Activated CD8-positive, alpha-beta memory T cell treated with anti-CD3 and anti-CD28 coated beads, Interleukin-2, amount 10 ng/mL, durations not matched to agents 7 days and 5 days (primary cell): ENCODE measurements at places on chromosomes 7 and 10. TPM values are rescaled to one million over a fixed set of nuclear protein-coding genes. Genes with fewer than 3 reads are reported as not detected.
A peak's percentile ranks its signal among the peaks of the same experiment; 100 is the strongest.

- no peak for DNase-seq
These were observed 7.1 kb downstream of the GRM8 start for GRCh38 chr7:127245607-127246006.

DNA sequence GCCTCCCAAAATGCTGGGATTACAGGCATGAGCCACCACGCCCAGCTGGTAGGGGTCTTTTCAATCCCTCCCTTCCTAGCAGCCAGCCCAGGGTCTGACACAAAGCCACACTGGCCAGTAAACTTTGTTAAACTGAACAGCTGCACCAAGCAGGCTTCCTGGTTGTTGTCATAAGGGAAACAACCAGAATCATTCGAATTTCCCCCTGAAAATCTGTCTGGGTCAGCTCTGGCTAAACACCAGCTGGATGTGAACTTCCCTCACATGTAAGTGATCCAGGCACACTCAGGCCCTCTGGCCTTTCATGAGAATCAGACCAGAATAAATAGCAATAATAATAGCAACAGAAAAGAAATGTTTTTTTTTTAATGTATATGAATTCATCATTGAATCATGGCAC, 7.4 kb downstream of the IMPDH1 start:
- no peak for DNase-seq

GRCh38 chr7:80347173-80347572, 164.7 kb downstream of the GNAT3 start:
- no peak for DNase-seq

GRCh38 chr10:76311752-76312636, 880.6 kb downstream of the LRMDA start:
- DNase-seq, result no peak

DNA sequence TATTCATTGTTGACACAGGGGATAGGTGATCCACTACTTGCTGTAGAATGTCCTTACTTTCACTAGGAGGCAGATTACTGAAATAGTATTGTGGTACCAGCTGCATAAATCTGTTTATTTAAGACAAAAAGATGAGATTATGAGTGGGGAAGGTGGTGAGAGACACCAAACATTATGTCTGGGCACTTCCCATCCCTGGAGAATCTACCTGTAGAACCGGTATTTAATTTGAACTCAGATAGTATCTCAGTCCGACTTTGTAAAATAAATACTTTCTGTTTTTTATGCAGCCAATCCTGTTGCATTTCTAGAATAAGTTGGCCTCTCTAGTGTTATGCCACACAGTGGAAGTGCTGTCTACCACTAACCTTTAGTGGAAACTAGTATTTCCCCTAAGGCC, 13.4 kb downstream of the BCCIP start:
- DNase-seq, result no peak

DNA sequence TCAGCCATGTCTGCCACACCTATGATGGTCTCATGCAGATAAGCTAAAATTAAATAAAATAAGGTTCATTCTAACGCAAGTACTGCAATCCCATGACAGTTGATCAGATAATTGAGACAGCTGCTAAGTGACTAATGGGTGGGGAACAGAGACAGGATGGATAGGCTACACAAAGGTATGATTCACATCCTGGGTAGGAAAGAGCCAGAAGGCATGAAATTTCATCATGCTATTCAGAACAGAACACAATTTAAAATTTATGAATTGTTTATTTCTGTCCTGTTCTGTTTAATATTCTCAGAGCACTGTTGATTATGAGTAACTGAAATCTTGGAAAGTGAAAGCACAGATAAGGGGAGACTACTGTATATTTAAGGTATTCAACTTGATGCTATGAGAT, 381.8 kb upstream of the SORCS1 start:
- no peak for DNase-seq

DNA sequence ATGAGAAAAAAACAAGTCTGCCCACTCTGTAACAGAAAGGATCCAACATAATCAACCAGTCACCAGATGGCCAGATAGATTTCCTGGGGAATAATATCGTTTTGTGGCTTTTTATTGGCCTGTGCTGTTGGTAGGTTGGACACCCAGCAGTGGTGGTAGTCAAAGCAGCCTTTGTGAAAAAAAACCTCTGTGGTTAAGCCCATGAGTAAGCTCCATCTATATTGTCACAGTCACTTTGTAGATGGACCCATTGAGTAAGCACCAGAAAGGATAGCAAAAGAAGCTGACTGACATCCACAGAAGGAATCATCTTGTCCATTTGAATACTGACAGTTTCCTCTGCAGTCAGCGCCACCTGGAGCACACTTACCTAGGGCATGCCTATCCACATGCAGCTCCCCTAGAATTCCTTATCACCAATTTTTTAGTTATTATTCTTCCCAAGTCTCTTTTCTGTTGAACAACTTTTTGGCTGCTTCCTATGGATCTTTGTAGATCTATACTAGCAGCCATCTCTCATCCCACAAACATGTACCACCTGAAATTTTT, 96.9 kb downstream of the IQUB start:
- DNase-seq, result no peak

- DNase-seq, result peak; percentile 74
These were observed 167.5 kb upstream of the HABP2 start for GRCh38 chr10:113385021-113385999.

DNA sequence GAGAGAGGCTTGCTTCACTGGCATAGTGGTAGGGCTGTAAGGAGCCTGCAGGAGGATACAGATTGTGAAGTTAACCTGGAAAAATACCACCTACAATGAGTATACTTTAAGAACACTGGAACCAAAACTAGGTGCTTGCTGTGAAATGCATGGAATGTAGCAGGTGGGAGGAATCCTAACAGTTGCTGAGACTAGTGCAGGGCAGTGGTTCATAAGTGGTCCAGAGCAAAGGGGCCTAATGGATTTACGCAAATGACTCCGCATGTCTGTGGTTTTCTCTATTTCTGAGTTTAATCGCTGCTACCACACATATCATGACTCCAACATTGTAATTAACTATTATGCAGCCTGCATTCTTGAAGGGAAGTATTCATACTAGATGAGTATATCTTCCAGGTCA, 218.4 kb downstream of the CHRM2 start:
- no peak for DNase-seq

DNA sequence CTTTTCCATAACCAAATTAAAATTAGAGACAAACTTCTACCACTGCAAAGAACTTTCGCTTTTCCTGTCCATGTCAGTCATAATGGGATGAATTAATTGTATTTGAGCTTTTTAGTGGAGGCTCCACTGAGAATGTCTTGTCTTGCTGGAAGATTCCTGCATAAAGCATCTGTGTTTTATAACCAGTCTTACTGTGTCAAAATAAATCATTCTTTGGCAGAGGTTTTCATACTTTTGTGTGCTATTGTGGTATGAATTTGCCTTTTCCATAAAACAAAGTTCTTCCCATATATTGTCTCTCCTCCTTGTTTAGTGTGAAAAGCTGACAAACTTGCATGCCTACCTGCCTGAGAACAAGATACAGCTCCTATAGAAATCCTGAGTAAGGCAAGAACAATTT, 124.8 kb upstream of the CCDC6 start:
- DNase-seq, result no peak

DNA sequence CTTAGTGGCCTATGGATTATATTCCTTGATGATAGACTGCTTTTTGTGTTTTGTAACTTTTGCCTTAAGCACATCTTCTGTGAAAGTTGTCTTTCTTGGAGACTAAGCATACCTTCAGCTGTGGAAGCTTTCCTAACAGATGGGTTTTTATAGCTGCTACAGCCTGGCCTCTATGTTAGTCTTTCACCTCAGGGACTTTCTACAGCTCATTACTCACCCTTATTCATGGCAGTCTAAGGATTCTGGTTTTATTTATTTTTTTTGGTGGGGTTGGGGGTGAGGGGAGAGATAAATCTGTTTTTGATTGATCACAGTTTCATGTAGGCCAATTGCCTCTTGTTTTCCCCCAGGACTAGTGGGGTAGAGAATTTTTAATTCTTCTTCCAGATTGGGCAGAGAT, 219.9 kb downstream of the DKK1 start:
- DNase-seq, result no peak

GRCh38 chr7:141754939-141755338, 9.0 kb upstream of the TAS2R3 start:
- DNase-seq, result no peak

- DNase-seq, result no peak
These were observed 5.5 kb downstream of the CPA5 start for GRCh38 chr7:130349911-130350782.

DNA sequence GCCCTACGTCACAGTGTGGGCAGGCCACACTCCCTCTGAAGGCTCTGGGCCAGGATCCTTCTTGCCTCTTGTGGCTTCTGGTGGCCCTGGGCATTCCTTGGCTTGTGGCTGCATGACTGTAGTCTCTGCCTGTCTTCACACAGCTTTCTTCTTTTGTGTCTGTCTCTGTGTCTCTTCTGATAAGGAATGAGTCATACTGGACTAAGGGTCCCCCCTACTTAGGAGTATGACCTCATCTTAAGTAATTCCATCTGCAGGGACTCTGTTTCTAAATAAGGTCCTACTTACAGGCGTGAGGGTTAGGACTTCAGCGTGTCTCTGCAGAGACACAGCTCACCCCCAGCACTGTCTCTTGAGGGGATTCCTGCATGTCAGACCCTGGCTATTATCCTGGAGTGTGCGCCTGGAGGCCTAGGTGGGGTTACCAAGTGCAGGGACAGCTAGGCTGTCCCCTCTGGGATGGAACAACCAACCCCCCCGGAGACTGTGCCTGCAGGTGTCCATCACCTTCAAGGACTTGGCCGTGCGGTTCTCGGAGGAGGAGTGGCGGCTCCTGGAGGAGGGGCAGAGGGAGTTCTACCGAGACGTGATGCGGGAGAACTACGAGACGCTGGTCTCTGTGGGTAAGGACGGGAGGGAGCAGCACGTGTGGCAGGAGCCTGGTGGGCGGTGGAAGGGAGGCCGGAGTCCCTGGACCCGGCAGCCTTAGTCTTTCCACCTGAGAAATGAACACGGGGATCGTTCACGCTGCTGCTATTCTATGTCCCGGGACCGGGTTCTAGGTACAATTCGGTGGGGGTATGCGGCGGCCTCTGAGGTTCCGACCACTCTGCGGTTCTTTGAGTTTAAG, 54.1 kb downstream of the ZNF467 start:
- DNase-seq, result no peak

GRCh38 chr7:37782166-37782565, 66.2 kb upstream of the NME8 start:
- DNase-seq, result no peak

DNA sequence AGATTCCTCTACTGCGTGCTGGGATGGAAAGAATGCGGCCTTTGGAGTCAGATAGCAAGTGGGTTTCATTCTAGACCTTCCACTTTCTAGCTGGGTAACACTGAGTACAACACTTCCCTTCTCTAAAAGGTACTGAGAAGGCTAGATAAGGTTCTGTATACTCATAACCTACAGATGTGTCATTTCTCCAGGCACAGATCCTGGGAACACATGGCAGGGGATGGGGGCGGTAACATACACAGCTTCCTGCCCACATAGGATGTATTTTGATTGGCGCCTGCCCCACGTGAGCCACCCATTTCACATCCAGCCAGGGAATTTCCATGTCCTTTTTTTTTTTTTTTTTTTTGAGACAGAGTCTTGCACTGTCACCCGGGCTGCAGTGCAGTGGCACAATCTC, 31.8 kb downstream of the KLRG2 start:
- no peak for DNase-seq

DNA sequence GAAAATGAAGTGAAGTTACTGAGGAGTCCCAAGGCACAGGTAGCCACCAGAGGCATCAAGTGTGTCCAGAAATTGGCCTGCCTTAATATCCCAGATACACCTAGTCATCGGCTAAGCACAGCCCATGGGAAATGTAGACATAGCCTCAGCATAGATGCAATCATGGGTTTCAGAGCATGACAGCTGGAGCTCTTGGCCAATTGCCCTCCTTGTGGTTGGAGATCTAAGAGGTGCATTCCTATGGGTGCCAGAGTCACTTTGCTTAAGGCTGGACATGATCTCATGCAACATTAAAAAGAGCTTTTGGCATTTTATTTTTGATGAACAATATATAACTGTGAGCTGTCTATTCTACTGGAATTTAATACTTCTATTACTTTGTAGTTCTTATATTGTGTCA, 758.0 kb upstream of the LRRTM3 start:
- no peak for DNase-seq

GRCh38 chr10:70925377-70926225, 37.2 kb upstream of the PCBD1 start:
- peak; percentile 56 for DNase-seq

GRCh38 chr10:6382081-6382480, 179.3 kb downstream of the PFKFB3 start:
- peak; percentile 61 for DNase-seq

GRCh38 chr10:19826712-19827111, 10.5 kb downstream of the PLXDC2 start:
- no peak for DNase-seq

GRCh38 chr7:15158141-15158810, 255.7 kb upstream of the DGKB start:
- DNase-seq, result no peak

- DNase-seq, result no peak
These were observed 309.9 kb downstream of the GPAM start for GRCh38 chr10:111873621-111874135.

GRCh38 chr10:114166043-114166442, 8.0 kb downstream of the CCDC186 start:
- no peak for DNase-seq

- DNase-seq, result peak; percentile 89
These were observed 63.9 kb upstream of the AHR start for GRCh38 chr7:17234398-17235031.

- DNase-seq, result no peak
These were observed 204.4 kb upstream of the TMEM72 start for GRCh38 chr10:44706745-44707144.

The HGF gene
- not detected for total RNA-seq

The KIAA1549 gene
- 0.61 TPM for total RNA-seq

The TMEM184A gene
- total RNA-seq, result not detected

The NKX2-3 gene
- total RNA-seq, result not detected

The SYT15 gene
- 0.33 TPM for total RNA-seq

The FANK1 gene
- not detected for total RNA-seq

The HMX3 gene
- not detected for total RNA-seq

The ENTPD1 gene
- total RNA-seq, result 395 TPM

The JCAD gene
- total RNA-seq, result 0.58 TPM

The EPC1 gene
- total RNA-seq, result 32.1 TPM

The NODAL gene
- not detected for total RNA-seq

The ZNF248 gene
- total RNA-seq, result 8.7 TPM

The CLEC5A gene
- not detected for total RNA-seq

The TAS2R5 gene
- total RNA-seq, result 1.4 TPM

The LRRD1 gene
- not detected for total RNA-seq

The SUN3 gene
- total RNA-seq, result not detected

The CCL24 gene
- not detected for total RNA-seq
